Kidney epithelial cell (primary cell): ENCODE measurements at places on chromosomes 5 and 9. TPM values are rescaled to one million over a fixed set of nuclear protein-coding genes. Genes with fewer than 3 reads are reported as not detected.

The PBX3 gene
- total RNA-seq: 10.6 and 11.5 TPM in 2 replicates

The GRIN1 gene
- 0.04 TPM in 1 of 2 replicates, not detected in the other for total RNA-seq

The SLC6A7 gene
- not detected in 2 replicates for total RNA-seq

The UCK1 gene
- total RNA-seq: 17.7 and 19.8 TPM in 2 replicates

The IFNA10 gene
- not detected in 2 replicates for total RNA-seq

The NR2F1 gene
- total RNA-seq: 12.8 and 13.2 TPM in 2 replicates

The THOC3 gene
- 41.6 and 44.2 TPM in 2 replicates for total RNA-seq

The CYLC2 gene
- not detected in 2 replicates for total RNA-seq

The TNFSF15 gene
- total RNA-seq: 11.7 and 13.4 TPM in 2 replicates

The RGMB gene
- 21.6 and 31.5 TPM in 2 replicates for total RNA-seq

The BHMT2 gene
- 3.7 and 4.2 TPM in 2 replicates for total RNA-seq

The DNAJB5 gene
- 24.8 and 25.5 TPM in 2 replicates for total RNA-seq

The SLC25A2 gene
- total RNA-seq: not detected in 2 replicates

The FSTL4 gene
- total RNA-seq: not detected in 2 replicates

The PCDHA8 gene
- total RNA-seq: under 0.01 TPM in 1 of 2 replicates, not detected in the other

The FBXL7 gene
- total RNA-seq: 4.4 and 5.8 TPM in 2 replicates

The IFNA13 gene
- not detected in 2 replicates for total RNA-seq
